ENCODE measurements at places on chromosomes 2 and 18.
A peak's percentile ranks its signal among the peaks of the same experiment; 100 is the strongest.

DNA sequence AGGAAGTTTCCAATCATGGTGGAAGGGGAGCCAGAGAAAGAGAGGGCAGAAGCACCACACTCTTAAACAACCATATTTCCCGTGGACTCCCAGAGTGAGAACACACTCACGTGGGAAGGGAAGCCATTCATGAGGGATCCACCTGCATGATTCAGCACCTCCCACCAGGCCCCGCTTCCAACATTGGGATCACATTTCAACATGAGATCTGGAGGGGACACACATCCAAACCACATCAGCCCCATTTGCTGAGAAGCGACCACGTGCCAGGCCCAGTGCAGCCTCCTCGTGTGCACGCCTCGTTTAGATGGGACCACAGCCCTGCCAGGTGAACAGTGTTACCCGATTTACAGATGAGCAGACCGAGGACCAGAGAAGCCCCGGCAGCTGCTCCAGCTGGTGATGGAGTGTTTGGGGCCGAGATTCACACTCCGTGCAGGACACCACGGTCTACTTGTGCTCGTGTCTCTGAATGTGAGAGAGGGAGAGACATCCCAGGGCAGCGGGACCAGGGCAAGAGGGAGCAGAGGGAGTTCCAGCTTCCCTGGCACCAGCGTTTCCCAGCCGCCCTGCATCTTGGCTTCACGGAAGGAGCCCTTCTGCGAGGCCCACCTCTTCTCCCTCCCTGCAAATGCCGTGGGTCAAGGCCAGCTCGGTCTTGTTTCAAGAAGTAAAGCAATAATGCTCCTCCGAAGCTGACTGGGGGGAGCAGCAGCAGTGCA, 76.9 kb upstream of the ODC1 start:
- no peak for DNase-seq

DNA sequence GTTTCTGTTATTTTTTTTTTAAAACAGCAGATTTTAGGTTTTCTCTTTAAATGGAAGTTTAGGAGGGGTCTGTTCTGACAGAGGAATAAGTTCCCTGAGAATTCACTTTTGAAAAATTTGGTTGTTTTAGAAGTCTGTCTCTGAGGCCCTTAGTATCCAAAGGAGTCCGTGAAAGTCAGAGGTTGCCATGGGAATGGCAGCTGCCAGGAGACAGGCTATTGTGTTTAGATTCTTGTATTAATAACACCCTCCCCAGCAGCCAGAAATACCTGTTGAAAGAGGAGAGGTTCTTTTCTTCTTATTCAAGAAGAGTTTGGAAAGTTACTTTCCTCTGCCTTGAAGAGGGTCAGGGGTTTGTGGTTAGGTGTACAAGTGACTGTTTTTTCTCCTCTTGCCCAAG, 29.5 kb downstream of the TNP1 start:
- no peak for DNase-seq

GRCh38 chr2:9388199-9388681, 35.1 kb downstream of the ITGB1BP1 start:
- DNase-seq = no peak

DNA sequence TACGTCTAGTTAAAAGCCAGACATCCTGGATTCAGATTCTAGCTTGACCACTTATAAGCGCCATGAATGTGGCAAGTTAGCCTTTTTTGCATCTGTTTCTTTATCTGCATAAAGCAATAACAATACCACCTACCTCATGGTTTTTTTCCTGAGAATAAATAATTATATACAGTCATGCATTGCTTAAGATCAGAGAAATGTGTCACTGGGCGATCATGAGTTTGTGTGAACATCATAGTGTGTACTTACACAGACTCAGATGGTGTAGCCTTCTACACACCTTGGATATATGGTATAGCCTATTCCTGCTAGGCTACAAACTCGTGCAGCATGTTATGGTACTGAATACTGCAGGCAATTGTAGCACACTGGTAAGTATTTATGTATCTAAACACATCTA, 84.7 kb upstream of the PELI1 start:
- no peak for DNase-seq

DNA sequence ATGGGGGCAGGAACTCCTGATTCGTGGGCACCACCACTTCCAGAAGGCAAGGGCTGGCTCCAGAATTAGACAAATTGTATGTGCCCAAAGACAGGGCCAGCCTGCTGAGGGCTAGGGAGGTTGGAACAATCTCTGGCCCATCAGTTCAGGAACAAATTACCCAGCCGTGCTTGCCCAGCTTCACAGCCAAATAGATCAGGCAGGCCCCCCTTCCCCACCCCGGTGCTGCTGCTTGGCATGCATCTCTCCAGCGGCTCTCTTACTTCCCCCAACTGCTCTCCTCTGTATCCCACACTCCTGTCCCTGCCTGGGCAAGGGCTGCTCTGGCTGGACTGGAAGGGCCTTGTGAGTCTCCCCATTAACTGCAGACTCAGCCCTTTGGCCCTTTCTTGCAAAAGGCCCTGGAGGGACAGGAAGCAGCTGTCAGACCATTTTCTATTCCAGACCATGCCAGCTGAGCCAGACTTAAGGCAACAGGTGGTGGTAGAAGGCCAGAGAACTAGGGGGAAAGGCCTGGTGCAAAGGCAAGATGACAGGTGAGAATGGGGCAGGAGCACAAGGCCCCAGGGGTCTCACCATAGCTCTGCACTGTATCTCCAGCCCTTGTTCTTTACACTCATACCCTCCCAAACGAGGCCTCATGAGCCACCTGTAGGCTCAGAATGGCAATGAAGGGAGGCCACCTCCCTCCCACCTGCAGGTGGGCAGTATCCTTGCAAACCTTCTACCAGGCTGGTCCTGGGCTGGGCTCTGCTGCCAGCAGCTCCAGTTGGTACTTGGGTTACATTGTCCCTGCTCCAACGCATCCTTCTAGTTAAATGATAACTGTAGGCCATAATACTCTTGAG, 30.7 kb upstream of the ACAA2 start:
- DNase-seq = no peak

- peak; percentile 77 for DNase-seq
Measured at GRCh38 chr2:178891265-178891958, 84.2 kb upstream of the TTN start.

DNA sequence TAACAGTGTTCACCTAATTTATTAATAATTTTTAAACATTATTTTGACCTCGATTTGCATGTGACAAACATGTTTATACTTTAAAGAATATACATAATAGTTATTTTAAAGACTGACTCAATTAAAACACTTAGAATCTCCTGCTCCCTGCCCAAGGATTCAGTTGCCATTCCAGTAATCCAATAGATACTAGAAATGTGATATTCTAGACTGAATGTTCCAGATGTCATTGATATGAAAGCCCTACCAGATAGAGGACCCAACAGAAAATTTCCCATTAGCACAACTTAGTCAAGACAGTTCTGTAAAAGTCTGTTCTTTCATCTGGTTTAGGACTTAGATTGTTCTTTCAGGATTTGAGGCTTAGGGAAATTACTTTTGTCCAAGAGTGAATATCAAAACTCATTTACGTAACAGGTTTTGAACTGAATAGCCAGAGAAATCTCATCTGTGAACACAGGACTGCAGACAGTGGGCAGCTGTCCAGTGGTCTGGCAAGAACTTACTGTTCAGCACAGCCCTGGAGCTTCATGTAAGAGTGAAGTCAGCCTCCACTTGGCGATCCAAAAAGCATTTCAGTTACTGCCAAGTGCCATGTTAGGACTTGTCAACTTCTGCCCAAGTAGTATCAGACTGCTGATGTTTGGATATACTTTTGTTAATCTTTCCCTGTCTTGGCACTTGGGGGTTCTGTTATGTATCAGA, 77.5 kb downstream of the OSBPL6 start:
- no peak for DNase-seq

DNA sequence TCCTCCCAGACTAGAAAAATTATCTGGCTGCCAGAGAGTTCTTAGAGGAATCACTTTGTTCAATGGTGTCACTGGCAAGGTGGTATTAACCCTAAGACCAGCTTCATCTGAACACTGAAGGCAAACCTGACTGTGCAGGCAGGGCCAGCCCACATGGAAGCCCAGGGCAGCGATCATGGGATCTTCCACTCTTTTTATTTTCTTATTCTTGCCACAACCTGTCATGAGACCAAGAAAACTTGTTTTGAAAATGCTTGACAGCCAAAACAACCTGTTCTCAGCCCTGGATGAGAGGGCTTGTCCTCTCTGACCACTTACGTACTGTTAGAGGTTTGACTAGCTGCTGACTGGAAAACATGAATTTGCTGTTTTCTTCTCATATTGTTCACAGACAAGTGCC, 75.3 kb upstream of the FOSL2 start:
- DNase-seq = no peak

- DNase-seq = no peak
Measured at GRCh38 chr2:190093793-190094192, 31.3 kb upstream of the MSTN start.

- no peak for DNase-seq
Measured at GRCh38 chr18:78292618-78293380, 686.8 kb upstream of the SALL3 start.

DNA sequence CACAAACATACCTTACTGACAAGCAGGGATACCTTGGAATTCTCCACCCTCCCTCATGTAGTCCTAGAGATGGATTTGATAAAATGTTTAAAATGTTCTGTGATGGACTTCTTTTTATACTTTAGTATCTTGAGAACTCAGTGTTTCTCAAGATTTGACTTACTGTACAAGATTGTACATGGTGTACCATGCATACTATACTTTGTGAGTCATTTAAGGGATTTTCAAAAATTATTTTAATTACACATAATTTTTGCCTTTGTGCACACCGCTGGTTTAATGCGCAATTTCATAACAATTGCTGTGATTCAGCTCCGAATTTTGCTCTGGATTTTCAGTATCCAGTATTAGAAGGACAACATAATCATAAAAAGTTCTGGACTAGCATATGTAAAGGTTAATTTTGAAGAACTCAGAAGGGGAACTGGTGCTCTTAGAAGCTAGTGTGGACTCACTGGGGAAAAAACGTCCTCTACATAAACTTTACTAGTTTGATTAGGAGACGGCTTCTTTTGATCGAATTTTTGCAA, 78.6 kb upstream of the ACSL3 start:
- DNase-seq = no peak

DNA sequence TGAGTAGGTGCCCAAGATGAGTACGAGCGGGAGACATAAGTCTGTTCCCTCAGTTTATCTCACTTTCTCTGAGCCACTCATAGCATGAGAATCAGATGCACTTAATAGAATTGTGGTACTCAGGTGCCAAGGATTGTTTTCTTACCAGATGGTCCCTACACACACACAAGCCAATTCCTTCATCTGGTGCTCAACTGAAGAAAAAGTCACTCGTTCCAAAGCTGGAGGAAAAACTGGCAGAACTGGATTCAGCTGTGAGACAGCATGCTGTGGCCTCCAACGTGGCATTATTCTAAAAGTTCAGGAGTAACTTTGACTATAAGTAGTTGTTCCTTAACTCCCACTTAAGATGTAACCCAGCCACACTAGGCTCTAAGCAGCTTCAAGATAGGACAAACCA, 33.4 kb upstream of the ABCA12 start:
- no peak for DNase-seq

DNA sequence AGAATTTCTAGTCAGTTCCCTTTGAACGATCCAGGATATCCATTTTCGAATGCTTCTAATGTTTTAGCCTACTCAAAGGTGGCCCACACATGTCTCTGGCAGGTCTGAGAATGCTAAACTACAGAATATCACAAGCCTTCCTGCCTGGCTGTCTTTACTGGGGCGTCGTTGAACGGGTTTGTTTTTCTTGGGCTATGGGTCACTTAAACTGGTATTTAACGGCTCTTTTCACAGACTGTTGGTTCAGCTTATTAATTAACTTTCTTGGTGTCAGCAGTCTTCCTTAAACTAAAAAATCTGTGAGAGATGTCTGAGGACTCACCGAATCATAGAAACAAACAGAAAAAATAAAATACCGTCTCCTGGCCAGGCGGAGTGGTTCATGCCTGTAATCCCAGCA, 563.2 kb upstream of the NRP2 start:
- DNase-seq = peak; percentile 46

DNA sequence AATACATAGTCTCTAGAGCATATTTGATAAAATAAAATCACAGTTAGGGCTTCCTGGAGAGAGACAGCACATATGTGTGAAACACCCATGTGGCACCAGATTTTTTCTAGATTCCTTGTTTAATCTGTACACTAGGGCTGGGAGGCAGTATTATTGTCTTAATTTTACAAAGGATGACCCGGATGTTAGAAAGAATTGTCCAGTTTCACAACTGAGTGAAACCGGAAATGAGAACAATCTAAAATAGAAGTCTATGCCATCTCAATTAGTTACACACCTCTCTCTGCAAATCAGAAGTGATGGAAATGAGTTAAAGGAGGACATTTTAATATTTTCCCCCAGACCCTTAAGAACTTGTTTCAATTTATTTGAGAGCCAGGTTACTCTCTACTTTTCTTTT, 463.7 kb upstream of the DSEL start:
- DNase-seq = no peak

GRCh38 chr2:126975671-126976655, 77.3 kb downstream of the TEX51 start:
- DNase-seq = no peak

DNA sequence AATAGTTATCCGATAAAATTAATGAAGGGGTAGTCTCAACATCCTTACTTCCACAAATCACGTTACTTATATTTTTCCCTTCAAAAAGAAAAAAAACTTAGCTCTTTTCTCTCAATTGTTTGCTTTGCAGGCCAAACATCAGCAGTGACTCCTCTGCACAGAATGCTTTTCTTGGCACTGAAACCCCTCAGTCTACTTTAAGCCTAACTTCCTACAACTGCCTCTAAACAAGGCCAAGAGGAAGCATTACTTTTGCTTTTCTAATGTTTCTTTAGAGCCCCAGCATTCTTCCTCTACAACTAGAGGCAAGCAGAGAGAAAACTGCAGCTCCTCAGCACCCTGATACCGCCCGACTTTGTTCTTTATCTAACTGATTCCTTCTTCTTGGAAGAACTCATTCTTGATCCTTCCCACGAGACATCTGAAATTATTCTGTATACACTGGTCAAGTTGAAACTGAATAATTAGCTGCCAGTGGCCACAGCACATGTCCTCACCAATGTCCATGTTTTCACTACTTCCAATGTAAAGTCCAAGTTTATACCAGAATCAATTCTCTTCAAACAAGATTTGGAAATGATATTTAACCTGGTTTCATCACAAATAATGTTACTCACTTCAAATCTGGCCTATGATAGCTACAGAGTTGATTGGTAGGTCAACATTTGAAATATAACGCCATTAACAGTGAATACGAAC, 55.3 kb downstream of the DTNB start:
- peak; percentile 42 for DNase-seq

- DNase-seq = no peak
Measured at GRCh38 chr2:102114290-102114721, 28.2 kb upstream of the IL1R1 start.

- DNase-seq = no peak
Measured at GRCh38 chr2:235568431-235568830, 74.6 kb downstream of the AGAP1 start.

- DNase-seq = no peak
Measured at GRCh38 chr18:6917072-6917471, 187.6 kb downstream of the ARHGAP28 start.

GRCh38 chr2:58133395-58133794, 86.8 kb downstream of the VRK2 start:
- DNase-seq = no peak
